Peyer's patch (tissue), 4 donors: ENCODE measurements at places on chromosomes 4 and X.

DNA sequence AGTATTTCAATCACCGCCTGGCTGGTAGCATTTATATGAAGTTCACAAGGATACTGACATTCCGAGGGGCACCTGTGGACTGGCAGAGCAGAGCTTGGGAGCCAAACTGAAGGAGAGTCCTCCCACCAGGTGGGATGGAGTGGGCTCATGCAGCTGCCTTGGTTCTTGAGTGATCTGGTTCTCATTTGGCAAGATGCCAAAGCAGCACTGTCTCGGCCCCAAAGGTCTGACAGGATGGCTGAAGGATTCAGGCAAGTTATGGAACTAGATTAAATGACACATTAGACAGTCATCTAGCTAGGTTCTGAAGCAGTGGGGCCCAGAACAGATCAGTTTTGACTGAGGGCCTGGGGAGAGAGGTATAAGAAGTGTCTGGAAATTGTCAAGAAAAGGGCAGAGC is 3.2 kb downstream of the FGF16 start:
- no peak for DNase-seq

DNA sequence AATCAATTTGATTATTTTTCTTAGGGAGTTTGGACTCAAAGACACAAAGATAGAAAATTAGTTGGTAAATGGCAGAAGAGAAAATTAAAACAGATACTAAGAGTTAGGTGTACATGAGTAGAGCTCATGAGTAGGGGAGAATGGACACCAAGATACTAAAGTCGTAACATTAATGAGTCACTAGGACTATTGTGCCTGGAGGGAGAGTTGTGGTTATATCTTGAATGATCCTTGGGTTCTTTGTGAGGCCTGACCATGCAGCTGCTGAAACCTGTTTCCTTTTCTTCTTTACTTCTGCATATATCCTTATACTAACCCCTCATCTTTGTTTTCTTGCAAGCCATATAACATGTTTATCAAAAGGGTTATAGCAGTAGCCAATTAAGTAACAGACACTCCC is 532.8 kb downstream of the RPA4 start:
- no peak for DNase-seq

DNA sequence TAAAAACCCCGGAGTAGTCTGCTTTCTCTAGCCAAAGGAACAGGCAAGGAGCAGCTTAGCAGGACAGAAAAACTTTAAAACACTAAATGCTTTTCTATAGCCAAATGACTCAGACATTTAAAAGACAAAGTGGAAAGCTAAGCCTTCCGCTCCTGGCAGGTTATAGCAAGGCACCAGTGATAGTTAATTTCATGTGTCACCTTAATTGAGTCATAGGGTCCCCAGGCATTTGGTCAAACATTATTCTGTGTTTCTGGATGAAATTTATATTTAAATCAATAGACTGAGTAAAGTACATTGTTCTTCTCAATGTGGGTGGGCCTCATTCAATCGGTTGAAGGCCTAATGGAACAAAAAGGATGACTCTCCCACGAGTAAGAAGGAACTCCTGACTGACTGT is 885.7 kb upstream of the ADGRL3 start:
- DNase-seq, result no peak

- DNase-seq, result no peak
These were observed 22.2 kb downstream of the CCDC149 start for GRCh38 chr4:24890561-24891126.

DNA sequence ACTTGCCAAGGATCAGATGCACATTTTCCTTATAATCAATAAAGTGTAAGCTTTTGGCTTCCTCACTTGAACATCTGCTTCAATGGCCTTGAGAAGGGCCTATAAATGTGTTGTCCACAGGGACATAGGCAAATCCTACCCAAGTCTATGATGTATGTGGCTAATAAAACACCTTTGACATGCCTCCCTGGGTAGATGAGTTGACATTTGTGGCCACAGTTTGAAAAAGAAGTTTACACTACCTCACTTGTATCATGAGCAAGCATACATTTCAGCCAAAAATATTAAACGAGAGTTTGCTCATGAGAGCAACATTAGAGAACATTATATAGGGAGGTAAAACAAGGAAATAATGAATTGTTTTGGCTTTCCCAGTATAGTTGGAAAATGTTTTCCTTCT is 1067.7 kb downstream of the C4orf33 start:
- no peak for DNase-seq

DNA sequence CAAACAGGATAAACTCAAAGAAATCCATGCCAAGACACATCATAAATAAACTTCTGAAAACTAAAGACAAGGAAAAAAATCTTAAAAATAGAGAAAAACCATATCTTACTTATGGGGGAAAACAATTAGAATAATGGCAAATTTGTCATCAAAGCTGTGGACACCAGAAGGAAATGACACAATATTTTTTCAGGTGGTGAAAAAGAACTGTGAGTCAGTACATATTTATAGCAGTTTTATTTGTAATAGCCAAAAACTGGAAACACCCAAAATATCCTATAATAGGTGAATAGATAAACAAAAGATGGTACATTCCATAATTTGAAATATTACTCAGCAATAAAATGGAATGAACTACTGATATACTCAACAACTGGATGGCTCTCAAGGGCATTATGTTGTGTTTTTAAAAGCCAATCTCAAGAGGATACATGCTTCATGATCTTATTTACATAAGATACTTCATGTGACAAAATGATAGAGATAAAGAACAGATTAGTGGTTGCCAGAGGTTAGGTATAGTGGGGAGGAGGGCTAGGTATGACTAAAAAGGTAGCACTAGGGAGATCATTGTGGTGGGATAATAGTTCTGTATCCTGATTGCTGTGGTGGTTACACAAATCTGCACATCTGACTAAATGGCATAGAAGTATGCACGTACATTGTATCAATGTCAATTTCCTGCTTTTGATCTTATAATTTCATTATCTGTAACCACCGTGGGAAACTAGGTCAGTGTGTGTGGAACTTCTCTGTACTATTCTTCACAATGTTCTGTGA is 191.9 kb downstream of the PPP1R2C start:
- DNase-seq, result no peak

GRCh38 chr4:88799900-88800299 is 102.3 kb upstream of the NAP1L5 start:
- DNase-seq, result no peak

DNA sequence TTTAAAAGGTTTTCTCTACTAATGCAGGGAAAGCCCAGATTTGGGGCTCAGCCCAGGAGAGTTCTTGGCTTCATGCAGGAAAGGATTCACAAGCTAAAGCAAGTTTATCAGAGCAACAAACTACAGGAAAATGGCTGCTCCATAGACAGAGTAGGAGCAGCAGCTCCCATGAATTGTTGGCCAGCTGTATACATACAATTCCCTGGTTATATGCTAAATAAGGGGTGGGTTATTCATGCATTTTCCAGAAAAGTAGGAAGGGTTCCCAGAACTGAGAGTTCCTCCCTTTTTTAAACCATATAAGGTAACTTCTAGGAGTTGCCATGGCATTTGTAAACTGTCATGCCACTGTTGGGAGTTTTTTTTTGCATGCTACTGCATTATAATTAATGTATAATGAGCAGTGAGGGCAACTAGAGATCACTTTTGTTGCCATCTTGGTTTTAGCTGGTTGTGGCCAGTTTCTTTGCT is 2.6 kb downstream of the C4orf33 start:
- no peak for DNase-seq

GRCh38 chr4:92952426-92952825 is 648.7 kb downstream of the GRID2 start:
- DNase-seq, result no peak

DNA sequence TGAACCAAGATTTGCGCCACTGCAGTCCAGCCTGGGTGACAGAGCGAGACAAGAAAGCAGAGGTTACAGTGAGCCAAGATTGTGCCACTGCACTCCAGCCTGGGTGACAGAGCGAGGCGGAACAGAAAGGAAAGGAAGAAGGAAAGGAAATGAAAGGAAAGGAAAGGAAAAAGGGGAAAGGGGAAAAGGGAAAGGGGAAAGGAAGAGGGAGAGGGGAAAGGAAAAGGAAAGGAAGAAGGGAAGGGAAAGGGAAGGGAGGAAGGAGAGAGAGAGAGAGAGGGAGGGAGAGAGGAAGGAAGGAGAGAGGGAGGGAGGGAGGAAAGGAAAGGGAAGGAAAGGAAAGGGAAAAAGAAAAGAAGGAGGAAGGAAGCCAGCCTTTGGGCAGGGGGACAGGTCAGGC is 76.6 kb downstream of the PRKX start:
- no peak for DNase-seq

GRCh38 chr4:185113340-185113739 is 29.7 kb upstream of the SLC25A4 start:
- DNase-seq, result no peak

DNA sequence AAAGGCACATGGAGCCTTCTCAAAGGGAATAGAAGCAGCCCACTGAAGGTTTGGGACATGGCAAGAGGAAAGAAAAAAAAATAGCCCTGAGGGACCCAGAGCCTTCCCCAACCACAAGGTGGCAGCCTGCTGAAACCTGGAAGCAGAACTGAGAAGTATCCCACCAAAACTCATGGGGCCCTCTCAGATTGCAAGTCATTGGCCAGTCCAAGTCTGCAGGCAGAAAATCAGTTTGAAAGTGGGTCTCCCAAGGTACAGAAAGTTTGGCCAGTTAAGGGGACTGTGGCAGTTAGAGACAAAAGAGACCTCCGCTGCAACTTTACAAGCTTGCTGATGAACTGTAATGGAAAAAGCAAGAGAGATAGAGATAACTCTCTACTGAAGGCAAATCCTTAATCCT is 155.8 kb downstream of the ANTXR2 start:
- DNase-seq, result peak; percentile 51

DNA sequence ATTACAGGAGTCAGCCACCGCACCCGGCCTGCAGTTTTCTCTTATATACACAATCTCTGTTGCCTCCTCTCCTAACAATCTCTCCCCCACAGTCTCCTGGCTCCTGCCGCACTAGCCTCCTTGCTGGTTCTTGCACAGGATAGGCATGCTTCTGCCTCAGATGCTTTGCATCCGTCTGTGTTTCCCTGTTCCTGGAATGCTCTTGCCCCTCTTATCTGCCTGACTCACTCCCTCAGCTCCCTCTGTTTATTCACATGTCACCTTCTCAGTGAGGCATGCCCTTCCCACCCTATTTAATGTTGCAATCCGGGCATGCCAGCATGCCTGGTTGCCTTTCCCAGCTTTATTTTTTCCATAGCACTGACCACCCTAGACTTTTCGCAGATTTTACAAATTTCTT is 161.9 kb downstream of the PHF8 start:
- no peak for DNase-seq

DNA sequence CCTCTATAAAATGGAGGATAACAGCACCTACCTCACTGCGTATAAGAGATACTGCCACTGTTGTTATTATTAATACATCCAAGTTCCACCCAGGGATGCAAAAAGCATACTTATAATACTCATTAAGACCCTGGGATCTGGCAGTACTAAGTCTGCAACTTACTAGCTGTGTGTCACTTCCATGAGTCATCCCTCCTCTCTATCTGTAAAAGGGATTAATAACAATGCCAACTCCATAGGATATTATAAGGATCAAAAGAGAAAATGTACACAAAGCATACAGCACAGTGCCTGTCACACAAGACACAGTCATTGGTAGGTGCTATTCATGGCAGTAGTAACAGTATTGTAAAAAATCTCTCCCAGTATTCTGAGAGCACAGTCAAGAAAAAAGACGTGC is 216.7 kb downstream of the HS6ST2 start:
- DNase-seq, result no peak

- DNase-seq, result no peak
These were observed 61.7 kb upstream of the HDAC8 start for GRCh38 chrX:72634331-72634730.

DNA sequence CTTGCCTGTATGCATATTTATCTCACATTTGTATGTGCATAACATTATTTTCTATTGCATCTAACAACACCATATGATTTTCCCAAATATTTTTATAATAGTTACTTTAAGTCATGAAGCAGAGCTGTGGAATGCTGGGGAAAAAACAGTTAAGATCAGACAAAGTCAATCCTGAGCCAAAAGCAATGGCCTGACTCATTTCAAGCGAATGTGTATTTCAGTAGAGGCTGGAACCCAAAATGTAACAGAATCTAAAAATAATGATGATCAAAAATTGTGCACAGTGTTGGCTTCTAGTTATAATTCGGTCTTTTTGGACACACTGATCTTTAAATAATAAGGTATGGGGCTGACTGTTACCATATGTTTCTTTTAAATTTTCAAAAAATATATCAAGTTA is 516.2 kb upstream of the ADGRL3 start:
- no peak for DNase-seq

DNA sequence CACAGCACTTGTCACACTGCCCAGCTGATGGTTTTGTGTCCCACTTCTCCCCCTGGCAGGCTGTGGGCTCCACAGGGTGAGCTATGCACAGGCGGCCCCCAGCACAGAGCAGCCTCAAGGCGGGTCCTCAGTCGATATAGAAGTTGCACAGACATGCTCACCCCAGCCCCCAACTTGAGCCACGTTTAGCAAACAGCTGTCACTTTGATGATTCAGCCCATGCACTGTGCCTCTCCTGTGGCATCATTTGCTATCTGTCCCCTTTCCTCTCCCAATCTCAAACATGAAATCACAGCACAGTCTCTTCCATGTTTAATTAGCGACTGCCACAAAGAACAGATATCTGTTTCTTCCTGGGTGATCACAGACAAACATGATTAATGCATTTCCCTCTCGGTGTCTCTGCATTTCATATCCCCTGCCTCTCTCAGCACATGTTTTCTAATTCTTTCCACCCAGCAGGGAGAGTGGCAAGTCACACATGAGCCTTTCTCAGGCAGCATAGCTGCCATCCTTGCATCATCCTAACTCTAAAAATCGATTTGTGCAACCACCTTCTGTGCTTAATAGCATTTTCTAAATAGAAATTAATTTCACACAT is 204.9 kb downstream of the EVC2 start:
- DNase-seq, result no peak

DNA sequence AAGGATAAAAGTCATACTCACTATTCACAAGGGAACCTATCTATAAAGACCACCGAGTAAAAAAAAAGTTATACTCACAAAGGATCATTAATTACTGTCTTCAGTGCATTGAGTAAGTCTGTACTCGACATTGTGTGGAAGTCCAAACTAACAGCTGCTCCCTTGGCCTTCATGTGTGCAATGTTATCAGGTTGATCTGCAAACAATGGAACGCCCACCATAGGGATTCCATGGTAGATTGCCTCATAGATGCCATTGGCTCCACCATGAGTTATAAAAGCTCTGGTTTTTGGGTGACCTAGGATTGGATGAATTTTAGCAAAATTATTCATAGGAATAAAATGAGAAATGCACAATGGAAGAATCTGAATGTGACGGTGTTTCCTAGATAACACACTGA is 10.6 kb downstream of the UGT2B4 start:
- DNase-seq, result no peak

DNA sequence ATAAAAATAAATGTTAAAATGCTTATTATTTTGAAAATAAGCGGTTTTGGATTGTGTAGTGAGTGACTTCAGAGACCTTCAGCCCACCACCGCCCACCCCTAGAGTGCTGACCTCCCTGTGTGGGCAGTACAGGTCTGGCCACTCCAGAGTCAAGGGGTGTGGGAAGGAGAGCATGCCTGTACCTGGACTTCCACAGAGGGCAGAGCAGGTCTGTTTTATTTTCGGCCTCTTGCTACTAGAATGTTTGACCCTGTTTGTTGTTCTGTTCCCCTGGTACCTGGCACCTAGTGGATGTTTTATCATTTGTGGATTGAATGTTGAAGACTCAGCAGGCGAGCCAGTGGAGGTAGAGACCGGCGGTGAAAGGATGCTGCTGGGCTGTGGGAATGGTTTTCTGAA is 14.3 kb downstream of the PIGG start:
- DNase-seq, result no peak

- DNase-seq, result no peak
These were observed 1.6 kb downstream of the SCD5 start for GRCh38 chr4:82797040-82797404.

- DNase-seq, result no peak
These were observed 628.8 kb downstream of the SPRY1 start for GRCh38 chr4:124025428-124025827.
